ENCODE measurements at places on chromosomes 4 and X.

- no peak for DNase-seq
These were observed 26.6 kb downstream of the MAPK10 start for GRCh38 chr4:86333236-86333635.

DNA sequence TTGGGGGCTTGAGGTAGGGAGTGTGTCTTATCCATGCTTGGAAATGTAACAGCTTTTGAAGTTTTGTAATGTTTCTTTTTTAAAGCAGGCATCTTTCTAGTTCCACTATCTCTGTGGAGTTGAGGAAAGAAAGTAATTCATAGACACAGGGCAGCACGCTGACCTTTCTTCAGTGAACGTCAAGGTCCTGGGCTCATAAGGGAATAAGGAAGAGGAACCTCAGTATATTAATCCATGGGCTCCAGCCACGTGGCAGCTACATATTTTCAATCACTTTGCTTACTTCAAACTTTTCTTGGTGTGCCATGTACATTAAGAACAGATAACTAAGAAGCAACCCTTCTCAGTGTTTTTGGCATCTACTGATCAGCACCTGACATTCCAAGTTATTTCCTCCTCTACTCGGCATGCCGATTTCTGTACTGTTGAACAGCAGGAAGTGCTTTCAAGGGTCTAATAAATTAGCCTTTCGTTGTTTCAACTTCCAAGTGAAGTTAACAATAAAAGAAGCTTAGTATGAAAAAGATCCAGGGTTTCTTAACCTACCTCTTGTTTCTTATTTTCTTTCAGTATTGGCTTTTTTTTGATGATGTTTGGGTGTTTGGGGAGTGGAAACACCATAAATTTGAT, 88.2 kb downstream of the SORBS2 start:
- no peak for DNase-seq

DNA sequence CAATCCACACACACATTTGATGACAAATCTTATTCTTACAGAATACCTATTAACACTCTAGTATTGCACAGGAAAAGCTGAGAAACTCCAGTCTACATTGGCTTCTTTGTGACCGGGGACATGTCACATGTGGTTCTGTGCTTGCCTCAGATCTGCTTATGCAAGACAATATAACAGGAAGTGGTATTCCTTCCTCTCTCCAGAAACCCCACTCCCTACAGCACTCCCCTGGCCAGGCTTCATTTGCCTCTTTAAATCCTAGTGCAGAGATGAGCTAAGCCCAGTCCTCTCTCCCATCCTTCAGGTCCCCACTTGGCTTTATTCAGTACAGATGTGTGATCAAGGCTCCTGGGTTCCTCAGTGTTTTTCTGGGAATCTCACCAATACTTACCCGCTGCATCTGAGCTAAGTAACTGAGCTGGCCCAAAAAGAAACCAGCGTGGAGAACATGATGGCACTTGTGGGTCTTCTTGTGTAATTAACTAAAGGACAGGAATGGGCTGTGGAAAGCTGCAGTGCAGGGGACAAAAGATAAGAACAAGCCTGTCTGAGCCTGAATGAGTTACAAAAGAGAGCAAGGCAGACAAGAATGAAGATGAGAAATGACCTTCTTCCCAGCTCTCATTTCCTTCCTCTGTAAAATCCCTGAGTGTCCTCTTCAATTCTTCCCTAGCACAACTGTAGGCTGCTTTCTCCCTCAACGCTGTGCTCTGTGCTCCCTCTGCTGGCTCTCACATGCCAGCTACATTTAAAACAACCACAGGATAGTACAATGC, 105.6 kb downstream of the HNRNPD start:
- peak; percentile 35 for DNase-seq

DNA sequence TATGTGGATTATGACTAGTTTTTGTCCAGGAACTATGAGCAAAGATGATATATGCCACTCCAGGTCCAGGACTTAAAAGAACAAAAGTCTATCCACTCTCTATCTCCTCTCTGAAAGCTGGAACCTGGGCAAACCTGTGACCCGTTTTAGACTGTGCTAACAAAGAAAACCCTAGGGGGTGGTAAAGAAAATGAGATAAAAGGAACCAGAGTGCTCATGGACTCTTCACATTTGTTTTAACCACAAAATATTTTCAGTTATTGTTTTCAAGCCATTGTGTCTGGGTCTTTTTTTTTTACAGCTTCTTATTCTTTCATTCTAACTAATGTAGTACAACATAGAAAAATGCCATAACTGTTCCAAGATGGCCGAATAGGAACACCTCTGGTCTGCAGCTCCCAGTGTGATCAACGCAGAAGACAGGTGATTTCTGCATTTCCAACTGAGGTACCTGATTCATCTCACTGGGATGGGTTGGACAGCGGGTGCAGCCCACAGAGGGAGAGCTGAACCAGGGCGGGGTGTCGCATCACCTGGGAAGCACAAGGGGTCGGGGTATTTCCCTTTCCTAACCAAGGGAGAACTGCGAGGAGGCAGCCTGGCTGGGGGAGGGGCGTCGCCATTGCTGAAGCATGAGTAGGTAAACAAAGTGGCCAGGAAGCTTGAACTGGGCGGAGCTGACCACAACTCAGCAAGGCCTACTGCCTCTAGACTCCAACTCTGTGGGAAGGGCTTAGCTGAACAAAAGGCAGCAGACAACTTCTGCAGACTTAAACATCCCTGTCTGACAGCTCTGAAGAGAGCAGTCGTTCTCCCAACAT, 45.1 kb downstream of the CHM start:
- DNase-seq: no peak

DNA sequence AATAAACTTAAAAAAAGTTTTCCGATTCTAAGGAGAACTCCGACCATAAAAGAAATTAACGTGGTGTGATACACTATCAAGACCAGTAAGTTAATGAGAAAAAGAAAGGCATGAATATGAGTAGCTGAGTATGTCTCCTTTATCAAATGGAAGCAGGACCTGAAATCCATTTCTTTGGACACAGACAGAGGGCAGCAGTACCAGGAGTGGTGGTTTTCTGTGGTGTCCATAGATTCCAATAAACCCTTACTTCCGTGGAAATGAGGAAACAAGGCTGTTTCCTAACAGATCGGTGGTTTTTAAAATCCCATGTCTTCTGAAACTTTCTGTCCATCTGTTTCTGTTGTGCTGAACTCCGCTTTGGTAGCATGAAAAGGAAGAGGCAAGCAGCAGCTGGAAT, 128.5 kb upstream of the TSPAN5 start:
- no peak for DNase-seq

DNA sequence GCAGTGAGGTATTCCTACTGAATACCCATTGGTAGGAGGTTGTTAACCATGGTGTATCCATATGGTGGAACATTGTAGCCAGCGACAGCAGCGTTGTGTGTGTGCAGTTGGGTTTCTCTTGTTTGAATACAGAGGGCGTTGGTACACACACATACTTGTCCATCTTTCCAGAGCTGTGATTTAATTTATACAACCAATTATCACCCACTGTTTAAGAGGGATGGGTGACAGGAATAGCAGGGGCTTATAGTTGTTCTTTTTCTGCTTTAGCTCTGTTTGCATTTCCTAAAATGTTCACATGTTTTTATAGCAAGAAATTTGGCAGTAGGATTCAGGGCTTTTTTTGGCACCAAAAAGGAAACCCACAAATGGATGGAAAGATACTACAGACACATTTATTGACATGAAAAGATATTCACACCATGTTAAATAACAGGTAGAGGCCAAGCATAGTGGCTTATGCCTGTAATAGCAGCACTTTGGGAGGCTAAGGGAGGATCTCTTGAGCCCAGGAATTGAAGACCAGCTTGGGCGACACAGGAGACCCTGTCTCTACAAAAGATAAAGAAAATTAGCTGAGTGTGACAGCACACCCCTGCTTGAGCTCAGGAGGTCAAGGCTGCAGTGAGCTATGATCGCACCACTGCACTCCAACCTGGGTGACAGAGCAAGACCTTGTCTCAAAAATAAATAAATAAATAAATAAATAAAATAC, 60.6 kb downstream of the TNIP2 start:
- DNase-seq: no peak

DNA sequence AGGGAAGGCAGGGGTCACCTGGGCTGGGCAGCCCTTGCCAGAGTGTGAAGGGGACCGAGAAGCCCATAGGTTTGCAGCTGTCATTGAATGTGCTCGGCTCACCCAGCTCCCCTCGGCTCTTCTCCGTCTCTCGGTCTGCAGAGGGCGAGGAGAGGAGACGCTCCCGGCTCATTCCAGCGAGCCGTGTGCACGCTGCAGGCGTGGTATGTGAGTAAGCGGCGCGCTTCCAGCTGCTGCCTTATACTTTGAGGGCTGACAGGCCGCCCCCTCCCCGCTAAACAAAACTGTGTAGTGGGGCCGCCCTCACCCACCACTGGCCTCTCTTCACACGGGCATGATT, 23.0 kb upstream of the BCORL1 start:
- no peak for DNase-seq

DNA sequence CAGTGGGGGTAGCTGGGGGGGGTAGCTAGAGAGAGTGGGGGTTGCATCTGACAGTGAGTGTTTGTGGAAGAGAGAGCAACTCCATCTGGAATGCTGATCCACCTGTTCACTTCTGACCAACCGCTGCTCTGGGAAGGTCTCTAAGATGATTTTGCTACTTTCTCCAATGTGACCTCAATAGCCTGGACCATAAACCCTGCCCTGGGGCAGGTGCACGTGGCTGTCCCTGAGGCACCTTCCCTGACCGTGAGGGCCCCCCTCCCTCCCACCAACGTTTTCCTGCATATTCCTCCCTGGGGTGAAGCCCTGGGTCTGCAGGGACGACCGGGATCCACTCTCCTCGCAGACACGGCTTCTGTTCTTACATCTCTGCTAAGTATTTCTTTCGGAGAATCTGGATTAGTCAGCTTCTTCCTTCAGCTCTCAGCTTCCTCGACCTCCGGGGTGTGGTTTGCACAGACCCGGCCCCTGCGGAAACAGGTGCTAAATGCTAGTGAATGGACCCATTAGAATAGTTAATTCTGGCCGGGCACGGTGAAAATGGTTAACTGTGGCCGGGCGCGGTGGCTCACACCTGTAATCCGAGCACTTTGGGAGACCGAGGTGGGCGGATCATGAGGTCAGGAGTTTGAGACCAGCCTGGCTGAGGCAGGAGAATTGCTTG, 21.4 kb upstream of the PLCXD1 start:
- DNase-seq: no peak

DNA sequence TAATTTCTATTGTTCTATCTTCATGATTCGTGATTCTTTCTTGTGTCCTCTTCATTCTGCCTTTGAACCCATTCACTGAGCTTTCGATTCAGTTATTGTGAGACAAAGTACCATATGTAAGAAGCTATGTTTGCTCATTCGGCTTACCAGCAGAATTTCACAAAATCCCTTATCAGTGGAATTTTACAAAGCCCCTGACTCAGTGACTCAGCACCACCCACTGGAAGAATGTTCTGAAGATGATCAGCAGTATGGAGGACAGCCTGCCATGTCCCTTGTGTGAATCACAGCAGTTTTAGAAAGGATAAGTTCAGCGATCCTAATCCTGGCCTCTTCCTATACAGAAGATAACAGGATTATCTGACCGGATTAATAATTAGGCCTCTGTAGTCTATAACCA, 5.8 kb upstream of the UXT start:
- DNase-seq: no peak

DNA sequence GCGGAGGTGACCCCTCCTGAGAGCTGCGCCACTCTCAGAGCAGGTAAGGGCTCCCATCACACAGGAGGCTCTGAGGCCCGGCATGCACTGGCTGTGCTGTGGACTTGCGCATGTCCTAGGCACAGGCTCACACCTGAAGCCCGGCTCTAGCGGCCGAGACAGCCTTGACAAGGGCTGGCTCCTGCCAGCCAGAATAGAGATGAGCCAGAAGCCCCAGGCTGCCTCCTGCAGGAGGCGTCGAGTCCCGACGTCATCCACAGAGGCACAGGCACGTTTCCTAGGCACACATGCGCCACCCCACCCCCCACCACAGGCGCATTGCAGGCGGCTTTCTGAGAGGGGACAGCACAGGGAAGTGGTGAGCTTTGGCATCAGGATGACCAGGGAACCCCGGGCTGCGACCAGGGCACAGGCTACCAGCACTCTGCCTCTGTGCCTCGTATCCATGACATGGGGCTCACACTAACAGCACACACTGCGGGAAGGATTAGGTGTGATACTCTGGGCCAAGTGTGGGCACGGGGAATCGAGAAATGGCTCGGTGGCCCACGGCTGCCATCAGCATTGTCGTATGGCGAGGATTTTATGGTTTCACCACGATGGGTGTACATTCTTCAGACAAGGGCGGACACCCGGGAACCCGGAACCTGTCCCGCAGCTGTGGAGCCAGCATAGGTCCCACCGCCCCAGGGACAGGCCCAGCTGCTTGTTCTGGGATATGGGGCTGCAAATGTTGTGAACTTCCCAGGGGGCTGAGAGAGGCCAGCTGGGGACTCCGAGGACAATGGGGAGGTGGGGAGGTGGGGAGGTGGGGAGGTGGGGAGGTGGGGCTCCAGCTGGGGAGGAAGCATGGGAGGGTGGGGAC, 90.7 kb upstream of the ADRA2C start:
- no peak for DNase-seq

DNA sequence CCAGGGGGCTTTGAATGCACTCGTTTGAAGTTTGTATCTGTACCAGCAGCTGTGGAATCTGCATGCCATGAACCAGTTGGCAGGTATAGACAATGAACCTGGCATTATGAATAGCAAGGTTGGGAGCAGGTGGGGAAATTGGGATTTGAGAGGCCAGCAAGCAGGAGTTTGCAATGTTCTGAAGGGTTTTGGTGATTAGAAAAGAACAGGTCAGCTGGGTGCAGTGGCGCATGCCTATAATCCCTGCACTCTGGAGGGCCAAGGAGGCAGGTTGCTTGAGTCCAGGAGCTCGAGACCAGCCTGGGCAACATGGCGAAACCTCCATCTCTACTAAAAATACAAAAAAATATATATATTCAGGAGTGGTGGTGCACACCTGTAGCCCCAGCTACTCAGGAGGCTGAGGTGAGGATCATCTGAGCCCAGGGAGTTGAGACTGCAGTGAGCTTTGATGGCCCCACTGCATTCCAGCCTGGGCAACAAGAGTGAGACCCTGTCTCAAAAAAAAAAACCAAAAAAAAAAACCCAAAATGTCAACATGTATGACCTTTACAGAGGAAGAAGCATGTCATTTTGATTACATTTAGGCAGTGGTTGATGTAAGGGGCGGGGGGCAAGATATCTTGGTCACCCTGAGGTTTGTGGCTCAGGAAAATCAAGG, 63.9 kb downstream of the TSC22D3 start:
- DNase-seq: no peak

- DNase-seq: no peak
These were observed 3.0 kb downstream of the RASSF6 start for GRCh38 chr4:73617256-73617655.

- no peak for DNase-seq
These were observed 106.5 kb upstream of the PAK3 start for GRCh38 chrX:110989447-110989846.

DNA sequence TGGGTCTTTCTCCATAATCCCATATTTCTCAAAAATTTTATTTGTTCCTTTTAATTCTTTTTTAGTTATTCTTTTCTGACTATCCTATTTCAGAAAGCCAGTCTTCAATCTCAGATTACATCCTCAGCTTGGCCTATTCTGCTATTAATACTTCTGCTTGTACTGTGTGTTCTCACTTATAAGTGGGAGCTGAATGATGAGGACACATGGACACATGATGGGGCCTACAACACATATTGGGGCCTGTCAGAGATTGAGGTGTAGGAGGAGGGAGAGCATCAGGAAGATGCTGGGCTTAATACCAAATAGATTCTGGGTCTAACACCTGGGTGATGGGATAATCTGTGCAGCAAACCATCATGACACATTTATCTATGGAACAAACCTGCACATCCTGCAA, 82.3 kb downstream of the MAGEE1 start:
- no peak for DNase-seq

GRCh38 chr4:67483868-67484602, 61.3 kb downstream of the CENPC start:
- DNase-seq: no peak

Data from Panc1 (cell line).